ENCODE measurements at places on chromosomes 3 and 15. TPM values are rescaled to one million over a fixed set of nuclear protein-coding genes. Genes with fewer than 3 reads are reported as not detected.

Gene TERC
- total RNA-seq: 2.9 TPM

GRCh38 chr15:78734451-78735064 is 76.7 kb downstream of the ADAMTS7 start:
- H3K4me1 ChIP-seq: no peaks in the 10 kb centered on the region
- no peak overlapping the region for H3K27ac ChIP-seq
- H3K4me3 ChIP-seq: no peak overlapping the region
- H3K27me3 ChIP-seq: peaks cover 18% of the 10 kb centered on the region
- H3K36me3 ChIP-seq: no peaks in the 10 kb centered on the region
- DNase-seq: no peak

DNA sequence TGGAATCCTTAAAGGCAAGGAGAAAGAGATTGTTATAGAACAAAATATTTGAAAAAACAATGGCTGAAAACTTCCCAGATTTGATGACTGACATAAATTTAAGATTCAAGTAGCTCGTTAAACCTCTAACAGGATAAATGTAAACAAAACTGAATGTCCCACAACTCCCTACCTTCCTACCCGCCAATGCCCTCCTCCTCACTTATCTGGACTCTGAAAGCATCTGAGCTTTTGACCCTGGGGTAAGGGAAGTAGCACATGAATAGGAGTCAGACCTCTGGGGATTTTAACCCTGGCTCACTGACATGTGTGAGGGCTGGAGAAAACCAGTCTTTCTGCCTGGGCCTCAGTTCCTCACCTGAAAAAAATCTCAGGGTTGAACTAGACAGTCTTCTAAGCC is 26.9 kb downstream of the CYP19A1 start:
- no peak for DNase-seq
- H3K27ac ChIP-seq: no peak overlapping the region
- no peaks in the 10 kb centered on the region for H3K27me3 ChIP-seq
- H3K4me3 ChIP-seq: no peak overlapping the region
- no peaks in the 10 kb centered on the region for H3K36me3 ChIP-seq

GRCh38 chr3:64739971-64740631 is 52.3 kb upstream of the ADAMTS9 start:
- H3K27ac ChIP-seq: no peak overlapping the region
- peak; percentile 13 for DNase-seq
- no peaks in the 10 kb centered on the region for H3K27me3 ChIP-seq
- no peaks in the 10 kb centered on the region for H3K4me1 ChIP-seq
- H3K4me3 ChIP-seq: no peak overlapping the region
- peaks cover 6% of the 10 kb centered on the region for H3K36me3 ChIP-seq

DNA sequence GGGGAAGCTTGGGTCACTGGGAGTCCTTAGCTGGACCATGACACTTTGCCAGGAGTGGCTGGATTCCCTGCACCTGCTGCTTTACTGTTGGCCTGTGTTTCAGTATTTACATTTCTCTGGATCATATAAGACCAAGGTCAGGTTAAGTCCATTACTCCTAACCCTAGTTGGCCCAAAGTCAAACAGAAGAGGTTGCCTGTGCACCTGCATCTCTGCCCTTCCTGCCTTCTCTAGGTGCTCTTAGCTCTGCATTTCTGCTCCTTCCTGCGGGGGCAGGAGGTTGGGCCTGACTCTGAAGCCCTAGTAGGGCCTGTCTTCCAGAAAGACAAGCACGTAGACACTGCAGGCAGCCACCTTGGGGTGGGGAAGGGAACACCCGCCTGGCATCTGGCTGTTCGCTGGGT is 124.3 kb downstream of the RPLP1 start:
- no peak for DNase-seq
- H3K36me3 ChIP-seq: no peaks in the 10 kb centered on the region
- no peaks in the 10 kb centered on the region for H3K27me3 ChIP-seq
